ENCODE measurements at places on chromosomes 12 and 14. TPM values are rescaled to one million over a fixed set of nuclear protein-coding genes. Genes with fewer than 3 reads are reported as not detected.

DNA sequence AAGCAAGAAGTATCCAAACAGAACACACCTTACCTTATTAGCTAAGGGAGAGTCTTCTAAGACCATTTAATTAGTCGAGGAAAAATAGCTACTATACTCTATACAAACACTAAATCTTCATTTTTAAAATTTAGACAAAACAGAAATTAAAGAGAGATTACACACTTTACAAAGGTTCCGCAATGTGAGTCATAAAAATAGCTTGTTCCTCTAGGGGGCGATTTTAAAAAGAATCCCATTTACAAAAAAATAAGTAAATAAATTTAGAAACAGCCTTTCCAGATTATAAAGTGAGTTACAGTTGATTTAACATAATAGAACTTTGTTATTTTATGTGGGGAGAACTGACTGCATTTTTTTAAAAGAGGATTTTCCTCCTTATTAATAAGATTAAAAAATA, 201.6 kb downstream of the PAX9 start:
- no peak for ATAC-seq

DNA sequence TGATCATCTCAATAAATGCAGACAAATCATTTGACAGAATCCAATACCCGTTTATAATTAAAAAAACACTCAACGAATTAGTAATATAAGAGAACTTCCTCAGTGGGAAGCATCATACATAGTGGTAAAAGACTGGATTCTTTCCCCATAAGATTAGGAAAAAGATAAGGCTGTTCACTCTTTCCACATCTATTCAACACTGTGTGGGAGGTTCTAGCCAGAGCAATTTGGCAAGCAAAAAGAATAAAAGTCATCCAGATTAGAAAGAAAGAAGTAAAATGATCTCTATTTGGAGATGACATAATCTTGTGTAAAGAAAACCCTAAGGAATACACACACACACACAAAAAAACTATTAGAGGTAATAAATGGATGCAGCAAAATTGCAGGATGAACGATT, 38.4 kb downstream of the YEATS4 start:
- no peak for ATAC-seq

- ATAC-seq, result no peak
Observed at GRCh38 chr14:65345266-65345665, 67.3 kb upstream of the FUT8 start.

GRCh38 chr12:95424271-95424994, 49.5 kb upstream of the METAP2 start:
- no peak for ATAC-seq

Gene CAPZA3
- total RNA-seq, result not detected

DNA sequence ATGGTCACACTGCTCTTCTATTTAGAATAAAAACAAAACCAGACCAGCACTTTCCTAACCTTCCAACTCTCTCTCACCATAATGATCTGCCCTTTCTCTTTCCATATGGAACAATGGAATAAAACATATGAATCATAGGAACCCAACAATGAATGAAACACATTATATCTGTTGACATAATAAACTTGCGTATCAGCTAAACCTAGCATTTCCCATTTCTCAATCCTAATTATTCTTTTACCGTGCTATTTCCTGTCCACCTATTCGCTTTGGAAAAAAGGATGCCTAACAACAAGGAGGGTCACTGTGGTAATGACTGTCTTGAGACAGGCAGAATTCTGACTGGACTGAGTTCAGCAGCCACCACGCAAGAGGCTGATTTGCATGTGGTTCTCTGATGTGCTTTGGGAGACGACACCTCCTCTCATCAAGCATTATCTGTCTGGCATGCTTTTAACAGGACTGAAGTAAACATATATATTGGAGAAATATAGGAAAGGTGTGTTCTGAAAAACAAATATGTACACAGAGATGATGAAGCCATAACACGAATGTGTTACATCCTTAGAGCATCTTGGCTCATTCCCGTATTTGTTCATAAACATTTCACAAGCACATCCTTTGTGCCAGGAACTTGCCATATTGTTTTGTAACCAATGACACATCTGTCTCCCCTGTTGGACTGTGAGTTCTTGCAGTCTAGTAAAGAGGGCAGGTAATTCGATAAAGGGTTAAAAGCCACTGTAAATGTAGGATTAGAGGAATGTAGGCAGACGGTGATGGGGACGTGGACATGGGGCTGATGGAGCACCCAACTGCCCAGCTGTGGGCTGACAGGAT, 87.7 kb downstream of the PTPRB start:
- ATAC-seq, result no peak

DNA sequence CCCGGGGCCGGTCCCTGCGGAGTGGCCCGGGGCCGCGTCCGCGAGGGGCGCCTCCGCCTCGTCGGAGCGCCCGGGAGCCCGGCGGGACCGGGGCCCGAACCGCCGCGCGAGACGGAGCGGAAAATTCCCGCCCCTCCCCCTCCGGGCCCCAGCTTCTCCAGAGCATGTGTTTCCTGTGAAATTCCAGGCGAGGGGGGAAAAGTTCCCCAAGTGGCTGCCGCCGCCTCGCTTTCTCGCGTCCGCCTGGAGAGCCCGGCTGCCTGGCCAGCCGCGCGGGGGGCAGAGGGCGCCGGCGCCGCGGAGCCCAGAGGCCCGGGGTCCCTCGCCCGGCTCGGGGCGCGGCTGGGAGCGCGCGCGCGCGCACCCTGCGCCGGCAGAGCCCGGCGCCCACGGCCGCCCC, 904 bp downstream of the CACNA1C start:
- peak; percentile 8 for ATAC-seq

DNA sequence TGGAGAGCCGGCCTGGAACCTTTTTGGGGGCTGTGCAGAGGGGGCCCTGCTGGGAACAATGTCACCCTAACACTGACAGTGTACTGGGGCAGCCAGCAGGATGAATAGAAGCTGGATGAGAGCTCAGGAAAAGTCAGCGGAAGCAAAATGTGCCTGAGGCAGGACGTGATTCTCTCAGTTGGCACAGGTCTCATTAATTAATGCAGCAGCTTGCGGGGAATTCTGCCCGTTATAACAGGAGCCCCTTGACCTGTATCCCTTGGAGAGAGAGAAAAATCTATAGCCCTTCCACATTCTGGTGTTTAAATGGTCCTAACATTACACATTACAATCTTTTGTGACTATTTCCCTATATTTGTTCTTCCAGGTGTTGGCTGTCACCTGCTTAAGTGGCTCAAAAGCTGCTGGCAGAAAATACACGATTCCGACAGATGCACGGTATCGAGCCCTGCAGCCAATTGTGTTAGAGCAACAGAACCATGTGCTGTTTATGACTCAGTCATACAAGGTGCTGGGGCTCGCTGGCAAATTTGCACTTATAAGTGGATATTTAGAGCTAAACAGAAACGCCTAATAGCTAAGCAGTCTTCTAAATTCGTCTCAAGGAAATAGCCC, 854.7 kb downstream of the AACS start:
- no peak for ATAC-seq

DNA sequence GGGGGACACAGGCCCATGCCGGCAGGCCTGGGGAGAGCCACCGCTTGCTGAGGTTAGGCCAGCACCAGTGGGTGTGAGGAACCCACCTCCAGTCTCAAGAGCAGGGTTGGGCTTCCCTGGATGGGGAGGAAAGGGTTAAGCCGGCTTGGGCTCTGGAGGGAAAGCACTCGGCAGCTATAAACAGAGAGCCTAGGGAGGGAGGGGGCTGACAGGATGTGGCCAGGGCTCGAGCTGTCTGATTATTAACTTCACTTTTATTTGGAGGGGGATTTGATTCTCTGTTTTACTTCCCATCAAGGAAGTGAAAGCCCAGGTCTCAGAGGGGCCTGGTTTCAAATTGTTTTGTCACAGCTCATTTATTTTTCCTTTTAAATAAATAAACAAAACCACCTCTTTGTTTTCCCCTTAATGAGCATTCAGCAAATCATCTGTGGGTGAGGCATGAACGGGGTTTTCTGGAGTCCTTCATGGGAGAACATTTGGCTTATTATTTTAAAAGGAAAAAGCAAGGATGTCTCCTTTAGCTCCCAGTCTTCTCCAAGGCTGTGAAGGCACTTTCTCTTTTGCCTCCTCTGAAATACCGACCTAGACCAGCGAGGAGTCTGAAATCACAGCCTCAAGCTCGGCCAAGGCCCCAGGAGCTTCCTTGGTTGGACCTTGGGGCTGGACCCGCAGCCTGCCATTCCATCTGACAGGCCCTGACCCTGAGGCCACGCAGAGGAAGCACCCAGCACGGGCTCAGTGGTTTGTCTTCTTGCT, 21.9 kb upstream of the ZFP36L1 start:
- no peak for ATAC-seq

DNA sequence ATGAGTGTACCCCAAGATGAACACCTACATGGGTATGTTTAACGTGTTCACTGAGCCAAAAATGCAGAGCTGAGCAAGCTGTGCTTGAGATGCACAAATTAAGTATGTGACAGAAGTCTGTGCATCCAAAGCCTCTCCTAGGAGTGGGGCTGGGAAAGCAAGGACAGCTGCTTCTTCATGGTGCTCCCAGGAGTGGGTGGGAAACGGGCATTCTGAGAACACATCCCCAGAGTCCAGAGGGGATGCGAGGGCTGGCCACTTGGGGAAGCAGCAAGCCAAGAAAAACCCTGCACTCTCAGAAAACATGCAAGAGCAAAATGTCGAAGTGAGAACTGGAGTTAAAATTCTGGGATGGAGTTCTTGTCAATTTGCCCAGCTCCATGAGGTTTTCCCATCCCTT, 414.3 kb downstream of the BCAT1 start:
- ATAC-seq, result no peak

Gene ACVRL1
- 77.4 TPM for total RNA-seq

GRCh38 chr12:15693228-15693911, 95.8 kb downstream of the EPS8 start:
- ATAC-seq, result no peak

Gene NINJ2
- 5.3 TPM for total RNA-seq

DNA sequence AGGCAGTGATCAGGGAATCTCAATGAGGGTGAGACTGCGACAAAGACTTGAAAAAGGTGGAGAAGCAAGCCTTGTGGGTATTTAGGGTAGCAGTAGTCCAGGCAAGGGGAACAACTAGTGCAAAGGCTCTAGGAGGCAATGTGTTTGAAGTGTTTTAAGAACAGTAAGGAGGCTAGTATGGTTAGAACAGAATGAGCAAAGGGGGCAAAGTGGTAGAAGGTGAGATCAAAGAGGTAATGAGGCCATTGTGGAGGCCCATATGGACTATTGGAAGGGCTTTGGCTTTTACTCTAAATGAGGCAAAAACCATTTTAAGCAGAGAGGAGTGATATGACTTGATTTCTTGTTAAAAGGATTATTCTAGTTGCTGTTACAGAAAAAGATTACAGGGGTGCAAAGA, 16.8 kb downstream of the HIF1A start:
- ATAC-seq, result no peak

GRCh38 chr12:104719700-104720338, 238.3 kb downstream of the SLC41A2 start:
- ATAC-seq, result no peak

Gene IFNG-AS1
- total RNA-seq, result not detected

- ATAC-seq, result peak; percentile 85
Observed at GRCh38 chr12:53324779-53325510, 3.5 kb upstream of the AAAS start.

GRCh38 chr14:91398707-91399106, 18.9 kb downstream of the CCDC88C start:
- ATAC-seq, result no peak

GRCh38 chr14:52119030-52119429, 50.2 kb upstream of the NID2 start:
- no peak for ATAC-seq

DNA sequence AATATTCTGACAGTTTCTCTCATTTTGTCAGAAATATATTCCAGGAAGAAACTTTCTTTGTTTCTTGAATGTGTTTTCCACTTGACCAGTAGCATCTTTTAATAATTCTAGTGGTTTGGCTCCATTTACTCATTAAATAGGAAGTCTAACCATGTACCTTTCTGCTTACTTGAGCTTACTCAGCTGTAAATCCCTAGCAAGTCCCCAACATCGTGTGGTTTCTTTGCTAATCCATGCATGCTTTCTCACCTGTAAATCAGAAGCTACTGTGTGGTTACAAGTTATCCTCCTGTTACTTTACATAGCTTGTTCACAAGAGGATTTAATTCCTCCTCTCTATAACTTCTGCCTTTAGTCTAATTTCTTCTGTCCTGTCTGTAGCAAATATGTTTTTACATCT, 227.7 kb downstream of the FSCB start:
- ATAC-seq, result no peak

Gene AQP2
- not detected for total RNA-seq

DNA sequence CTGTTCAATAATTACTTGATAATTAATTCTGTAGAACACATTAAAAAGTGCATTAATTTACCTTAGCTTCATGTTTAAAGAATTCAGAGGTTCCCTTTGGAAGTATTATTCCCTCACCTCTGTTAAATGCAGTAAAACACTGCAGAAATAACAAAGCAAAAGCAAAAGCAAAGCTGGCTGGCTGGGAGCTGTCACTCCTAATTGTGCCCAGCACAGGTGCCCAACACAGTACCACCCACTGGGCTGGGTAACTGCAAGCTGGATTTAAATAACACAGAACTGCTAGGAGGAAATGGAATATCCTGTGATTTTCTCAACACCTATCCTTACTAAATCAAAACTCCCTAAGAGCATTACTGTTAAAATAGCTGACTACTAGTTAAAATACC, 72.6 kb downstream of the SLC2A13 start:
- ATAC-seq, result no peak

Gene POTEM
- total RNA-seq, result not detected

- no peak for ATAC-seq
Observed at GRCh38 chr12:95321516-95322246, 104.1 kb downstream of the VEZT start.

- no peak for ATAC-seq
Observed at GRCh38 chr14:50758945-50759344, 72.0 kb downstream of the NIN start.

- ATAC-seq, result no peak
Observed at GRCh38 chr14:90118027-90118426, 56.2 kb downstream of the KCNK13 start.

Gene IL26
- not detected for total RNA-seq

DNA sequence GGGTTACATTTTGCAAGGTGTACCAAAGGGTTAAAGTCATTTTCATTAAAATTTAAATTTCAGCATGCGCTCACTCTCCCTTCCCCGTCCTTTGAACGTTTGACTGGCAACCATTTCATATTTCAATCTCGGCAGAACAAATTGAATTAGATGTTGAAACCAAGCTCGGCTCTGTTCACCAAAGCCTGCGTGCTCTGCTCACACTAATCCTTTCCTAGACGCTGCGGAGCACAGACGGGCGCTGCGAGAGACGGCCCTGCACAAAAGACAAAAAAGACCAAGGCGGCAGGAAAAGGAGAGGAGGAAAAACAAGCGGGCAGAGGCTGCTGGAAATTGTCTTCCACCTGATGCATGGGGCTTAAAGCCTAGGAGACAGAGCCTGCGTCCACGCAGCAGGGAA, 149.3 kb downstream of the RBM19 start:
- ATAC-seq, result no peak

DNA sequence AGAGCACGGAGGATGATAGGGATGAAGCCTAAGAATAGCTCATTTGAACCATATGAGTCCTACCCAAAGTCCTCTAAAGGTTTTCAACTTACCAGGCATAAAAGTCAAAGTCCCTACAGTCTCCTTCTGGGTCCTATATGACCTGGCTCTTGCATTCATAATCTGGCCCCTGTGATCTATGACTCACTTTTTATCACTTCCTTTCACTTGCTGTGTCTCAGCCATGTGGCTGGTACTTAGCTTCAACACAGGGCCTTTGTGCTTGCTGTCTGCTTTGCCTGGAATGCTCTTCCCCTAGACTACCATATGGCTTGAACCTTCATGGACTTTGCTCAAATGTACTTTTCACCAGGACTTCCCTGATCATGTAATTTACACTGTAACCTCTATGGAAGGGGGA, 137.6 kb upstream of the TMTC1 start:
- ATAC-seq, result no peak

Gene STXBP6
- total RNA-seq, result 33.5 TPM

GRCh38 chr12:64587447-64587846, 22.8 kb upstream of the RASSF3 start:
- ATAC-seq, result no peak
